ENCODE measurements at places on chromosomes 6 and 20. TPM values are rescaled to one million over a fixed set of nuclear protein-coding genes. Genes with fewer than 3 reads are reported as not detected.

DNA sequence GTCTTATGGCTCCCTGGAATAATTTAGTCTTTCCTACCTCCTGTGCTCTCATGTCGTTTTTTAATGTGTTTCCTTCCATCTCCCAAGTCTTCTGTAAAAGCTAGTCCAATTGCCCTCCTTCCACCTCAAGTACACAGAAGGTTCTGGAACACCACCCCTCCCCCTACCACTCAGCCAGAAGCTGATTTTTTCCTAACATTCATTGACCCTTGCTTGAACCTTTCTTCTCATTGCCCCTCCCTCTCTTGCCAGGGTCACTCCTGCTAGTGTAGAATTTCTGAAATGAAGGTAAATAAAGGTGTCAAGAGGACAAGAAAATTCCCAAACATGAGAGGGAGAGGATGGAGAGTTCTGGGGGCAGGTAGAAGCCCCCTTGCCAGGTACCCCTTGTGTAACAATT is 38.6 kb downstream of the PLEKHG1 start:
- DNase-seq = no peak
- no peaks in the 10 kb centered on the region for H3K27me3 ChIP-seq
- H3K4me1 ChIP-seq = peaks cover 70% of the 10 kb centered on the region
- peak overlapping the region; percentile 0 for H3K27ac ChIP-seq
- no peak overlapping the region for H3K4me3 ChIP-seq
- H3K36me3 ChIP-seq = peaks cover 1% of the 10 kb centered on the region

- H3K27ac ChIP-seq = no peak overlapping the region
- DNase-seq = no peak
- H3K4me3 ChIP-seq = no peak overlapping the region
- H3K27me3 ChIP-seq = no peaks in the 10 kb centered on the region
- peaks cover 4% of the 10 kb centered on the region for H3K36me3 ChIP-seq
- H3K4me1 ChIP-seq = no peaks in the 10 kb centered on the region
These were observed 16.8 kb upstream of the NAA20 start for GRCh38 chr20:20000211-20000968.

BTNL2 gene
- total RNA-seq = not detected

- H3K4me1 ChIP-seq = no peaks in the 10 kb centered on the region
- H3K27me3 ChIP-seq = no peaks in the 10 kb centered on the region
- no peak overlapping the region for H3K27ac ChIP-seq
- no peak overlapping the region for H3K4me3 ChIP-seq
- no peak for DNase-seq
These were observed 6.2 kb upstream of the ZNF334 start for GRCh38 chr20:46519471-46520068.

DNA sequence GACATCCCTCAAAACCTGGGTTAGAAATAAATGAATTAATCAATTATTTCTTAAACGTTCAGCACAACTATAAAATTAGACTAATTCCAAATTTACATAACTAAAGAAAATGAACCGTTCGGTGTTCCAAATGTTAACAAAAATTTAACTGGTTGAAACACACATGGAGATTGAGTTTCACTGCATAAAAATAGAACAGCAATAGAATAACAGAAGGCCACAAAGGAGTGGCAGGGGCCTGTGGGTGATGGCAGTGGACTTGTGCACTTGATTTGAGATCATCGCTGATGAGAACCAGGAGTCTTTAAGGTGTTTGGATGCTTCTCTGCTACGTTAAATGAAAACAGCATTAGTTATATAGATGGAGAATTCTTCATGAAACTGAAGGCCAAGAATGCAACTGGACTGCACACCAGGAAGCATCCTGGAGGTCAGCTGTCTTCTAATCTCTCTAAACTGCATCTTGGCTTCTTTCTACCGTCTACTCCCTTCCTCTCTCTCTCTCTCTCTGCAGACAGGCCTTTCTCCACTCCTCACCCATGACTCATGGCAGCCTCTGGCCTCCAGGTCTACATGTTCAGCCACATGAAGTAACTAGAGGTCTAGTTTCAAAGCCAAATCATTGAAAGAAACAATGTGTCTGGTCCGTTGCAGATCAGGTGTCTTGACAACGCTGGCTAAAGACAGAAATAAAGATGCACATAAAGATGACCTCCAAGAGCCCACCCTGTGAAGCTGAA is 111.3 kb downstream of the SIM1 start:
- H3K4me3 ChIP-seq = no peak overlapping the region
- H3K36me3 ChIP-seq = no peaks in the 10 kb centered on the region
- no peaks in the 10 kb centered on the region for H3K4me1 ChIP-seq
- H3K27me3 ChIP-seq = no peaks in the 10 kb centered on the region
- DNase-seq = no peak
- H3K27ac ChIP-seq = no peak overlapping the region

SLC22A7 gene
- not detected for total RNA-seq

DNA sequence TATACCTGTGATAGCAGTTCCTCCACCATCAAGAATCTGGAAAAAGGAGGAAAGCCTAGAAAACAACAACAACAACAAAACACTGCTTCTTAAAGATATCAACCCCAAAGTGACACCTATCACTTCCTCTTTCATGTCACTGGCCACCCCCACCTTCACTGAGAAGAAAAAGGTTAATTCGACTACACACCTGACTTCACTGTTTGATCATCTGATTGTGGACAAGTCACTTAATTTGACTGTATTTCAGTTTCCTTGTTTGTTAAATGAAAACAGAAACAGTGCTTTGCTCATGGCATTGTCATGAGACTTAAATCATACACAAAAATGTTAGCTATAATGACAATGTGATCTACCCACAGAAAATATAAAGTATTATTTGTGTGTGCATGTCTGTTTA is 280.6 kb upstream of the SULF2 start:
- H3K4me1 ChIP-seq = no peaks in the 10 kb centered on the region
- no peaks in the 10 kb centered on the region for H3K36me3 ChIP-seq
- no peak overlapping the region for H3K4me3 ChIP-seq
- no peaks in the 10 kb centered on the region for H3K27me3 ChIP-seq

SEMG1 gene
- not detected for total RNA-seq

GRIK2 gene
- total RNA-seq = 0.29 TPM

DNA sequence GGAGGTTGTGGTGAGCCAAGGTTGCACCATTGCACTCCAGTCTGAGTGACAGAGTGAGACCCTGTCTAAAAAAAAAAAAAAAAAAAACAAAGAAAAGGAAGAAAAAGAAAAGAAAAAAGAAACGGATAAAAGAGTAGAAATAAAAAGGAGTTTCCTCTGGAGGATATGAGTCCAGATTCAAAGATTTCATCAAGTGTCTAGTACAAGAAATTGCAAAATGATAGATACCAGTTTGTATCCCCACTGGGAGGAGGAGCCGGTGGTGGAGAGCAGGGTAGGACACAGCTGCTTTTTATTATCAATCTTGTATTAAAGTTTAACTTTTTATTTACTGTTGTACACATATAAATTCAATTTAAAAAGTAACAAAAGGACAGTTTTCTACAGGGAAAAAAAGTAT is 113.9 kb downstream of the BMP7 start:
- H3K4me1 ChIP-seq = no peaks in the 10 kb centered on the region
- no peaks in the 10 kb centered on the region for H3K27me3 ChIP-seq
- H3K36me3 ChIP-seq = no peaks in the 10 kb centered on the region
- no peak overlapping the region for H3K27ac ChIP-seq
- H3K4me3 ChIP-seq = no peak overlapping the region

COL11A2 gene
- total RNA-seq = 1.3 TPM

ADGB gene
- not detected for total RNA-seq

DNA sequence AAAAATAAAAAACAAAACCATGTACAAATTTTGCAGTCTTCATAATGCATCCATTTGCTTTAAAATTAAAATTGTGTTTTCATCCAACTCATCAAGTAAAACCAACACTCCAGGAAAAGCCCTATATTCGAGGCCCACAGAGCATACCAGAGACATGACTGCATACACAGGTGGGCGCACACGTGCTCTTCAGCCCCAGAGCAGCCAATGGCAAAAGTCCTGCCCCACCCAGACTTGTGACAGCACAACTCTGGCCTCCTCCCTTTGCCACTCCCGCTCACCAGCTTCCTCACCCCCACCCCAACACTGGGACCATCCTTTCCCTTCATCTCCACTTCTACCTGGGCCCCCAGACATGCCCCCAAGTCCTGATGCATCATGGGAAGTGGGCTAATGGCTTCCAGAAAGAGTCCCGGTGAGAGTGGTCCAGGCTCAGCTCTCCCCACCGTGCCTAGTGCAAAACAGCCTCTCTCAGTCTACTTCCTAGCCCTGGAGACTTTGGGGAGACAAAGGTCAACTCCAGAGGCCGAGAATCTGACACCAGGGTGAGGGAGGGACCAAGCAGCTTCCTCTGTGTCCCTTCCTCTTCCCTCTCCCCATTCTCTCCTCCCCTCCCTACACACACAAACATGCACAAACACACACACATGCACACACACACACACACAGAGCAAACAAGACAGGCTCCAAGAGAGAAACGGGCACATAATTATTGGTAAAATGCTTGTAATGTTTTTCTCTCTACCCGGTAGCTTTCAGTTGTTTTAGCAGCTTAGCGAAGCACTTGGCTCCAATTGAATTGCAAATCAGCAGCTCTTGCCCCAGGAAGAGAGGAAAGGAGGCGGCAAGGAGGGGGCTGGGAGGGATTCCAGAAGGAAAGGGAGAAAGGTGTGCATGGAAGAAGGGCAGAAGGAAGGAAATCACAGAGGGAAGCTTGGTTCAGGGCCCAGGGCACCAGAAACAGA is 14.3 kb downstream of the GRM4 start:
- H3K27ac ChIP-seq = no peak overlapping the region
- DNase-seq = no peak
- H3K4me3 ChIP-seq = no peak overlapping the region
- no peaks in the 10 kb centered on the region for H3K36me3 ChIP-seq

GRCh38 chr6:12383448-12383847 is 93.3 kb downstream of the EDN1 start:
- no peak for DNase-seq
- H3K4me3 ChIP-seq = no peak overlapping the region
- H3K27ac ChIP-seq = no peak overlapping the region
- H3K27me3 ChIP-seq = no peaks in the 10 kb centered on the region
- H3K36me3 ChIP-seq = no peaks in the 10 kb centered on the region
- no peaks in the 10 kb centered on the region for H3K4me1 ChIP-seq

CCN6 gene
- total RNA-seq = not detected

GRCh38 chr6:144401736-144402733 is 116.9 kb downstream of the UTRN start:
- no peaks in the 10 kb centered on the region for H3K27me3 ChIP-seq
- no peak for DNase-seq
- H3K4me1 ChIP-seq = peaks cover 5% of the 10 kb centered on the region
- no peaks in the 10 kb centered on the region for H3K36me3 ChIP-seq
- H3K4me3 ChIP-seq = no peak overlapping the region
- no peak overlapping the region for H3K27ac ChIP-seq

DNA sequence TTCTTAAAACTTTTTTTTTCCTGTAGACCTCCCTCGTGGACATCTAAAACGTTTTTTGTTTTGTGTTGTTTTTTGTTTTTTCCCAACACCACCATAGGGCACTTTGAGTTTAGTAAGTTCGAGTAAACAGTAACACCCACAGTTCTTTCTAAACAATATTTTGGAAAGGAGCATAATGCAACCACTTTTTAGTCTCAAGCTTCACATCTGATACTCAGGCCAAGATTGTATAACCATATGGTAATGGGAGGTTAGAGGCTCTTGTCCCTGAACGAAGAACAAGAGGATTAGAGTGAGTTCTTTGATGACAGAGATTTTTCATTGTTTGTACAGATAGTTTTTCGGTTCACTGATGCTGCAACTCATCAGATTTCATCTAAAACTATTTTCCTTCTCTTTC is 144.6 kb downstream of the MTHFD1L start:
- no peak overlapping the region for H3K4me3 ChIP-seq
- no peak for DNase-seq
- no peaks in the 10 kb centered on the region for H3K27me3 ChIP-seq
- no peaks in the 10 kb centered on the region for H3K4me1 ChIP-seq
- no peak overlapping the region for H3K27ac ChIP-seq

TMX4 gene
- 13.6 TPM for total RNA-seq

DNA sequence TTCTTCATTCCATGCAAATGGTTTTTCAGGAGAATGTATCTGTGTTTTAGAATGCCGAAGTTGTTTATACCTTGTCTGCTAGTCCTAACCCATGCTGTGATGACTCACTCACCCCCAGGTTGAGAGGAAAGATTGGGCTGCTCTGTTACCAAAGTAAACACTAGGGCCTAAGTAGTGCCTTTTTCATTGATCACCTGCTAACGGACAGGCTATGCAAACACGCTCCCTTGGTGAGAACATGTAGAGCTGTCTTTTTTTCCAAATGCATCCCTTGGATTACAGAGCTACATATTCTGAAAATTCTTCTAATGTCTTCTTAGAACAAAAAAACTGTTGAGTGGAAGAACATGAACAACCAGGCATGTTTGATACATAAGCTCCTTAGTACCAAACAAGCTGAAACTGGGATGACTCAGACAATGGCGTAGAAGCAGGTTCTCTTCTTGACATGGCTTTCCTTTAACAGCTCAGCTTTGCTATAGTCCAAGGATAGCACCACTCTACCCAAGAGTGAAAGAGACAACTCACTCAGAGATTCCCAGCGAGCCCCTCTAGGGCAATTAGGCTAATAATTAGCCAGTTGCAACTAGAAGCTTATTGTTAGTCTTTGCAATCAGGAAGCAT is 20.5 kb downstream of the PERP start:
- H3K4me3 ChIP-seq = no peak overlapping the region
- H3K36me3 ChIP-seq = no peaks in the 10 kb centered on the region
- H3K27ac ChIP-seq = no peak overlapping the region
- H3K4me1 ChIP-seq = peaks cover 28% of the 10 kb centered on the region
- no peaks in the 10 kb centered on the region for H3K27me3 ChIP-seq

DNA sequence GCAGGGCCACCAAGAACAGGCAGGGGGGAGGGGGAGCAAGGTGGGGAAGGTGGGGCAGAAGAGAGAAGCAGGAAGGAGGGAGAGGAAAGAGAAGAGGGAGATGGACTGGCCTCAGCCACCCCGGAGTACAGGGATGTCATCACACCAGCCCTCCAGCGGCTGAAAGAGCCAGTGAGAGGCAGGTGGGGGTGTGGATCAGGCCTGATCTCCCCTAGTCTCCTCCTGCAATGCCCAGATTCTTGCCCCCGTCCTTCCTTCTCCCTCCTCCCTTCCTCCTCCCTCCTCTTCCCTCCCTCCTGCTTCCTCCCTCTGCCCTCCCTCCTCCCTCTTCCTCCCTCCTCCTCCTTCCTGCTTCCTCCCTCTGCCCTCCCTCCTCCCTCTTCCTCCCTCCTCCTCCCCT is 61.5 kb downstream of the YTHDF1 start:
- no peak overlapping the region for H3K4me3 ChIP-seq
- no peaks in the 10 kb centered on the region for H3K36me3 ChIP-seq
- no peak overlapping the region for H3K27ac ChIP-seq
- peaks cover 8% of the 10 kb centered on the region for H3K27me3 ChIP-seq

- no peaks in the 10 kb centered on the region for H3K27me3 ChIP-seq
- no peaks in the 10 kb centered on the region for H3K4me1 ChIP-seq
- no peaks in the 10 kb centered on the region for H3K36me3 ChIP-seq
These were observed 298.9 kb downstream of the TFAP2C start for GRCh38 chr20:56928007-56928406.

DNA sequence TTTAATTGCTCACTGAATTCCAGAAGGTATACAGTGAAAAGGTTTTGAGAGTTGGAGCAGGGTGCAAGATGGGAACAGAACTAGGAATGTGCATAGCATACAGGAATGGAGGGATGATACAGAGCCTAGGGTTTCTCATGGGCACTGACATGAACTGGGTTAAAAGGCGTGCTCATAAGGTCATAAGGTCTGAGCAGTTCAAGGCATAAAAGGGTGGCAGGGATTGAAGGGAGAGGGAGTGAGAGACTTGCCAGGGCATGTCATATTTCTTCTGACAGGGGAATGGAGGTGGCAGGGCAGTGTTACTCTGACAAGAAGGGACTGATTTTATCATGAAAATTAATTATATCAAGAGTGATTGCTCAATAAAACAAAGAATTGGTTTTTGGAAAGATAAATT is 4.7 kb downstream of the MLIP start:
- no peaks in the 10 kb centered on the region for H3K4me1 ChIP-seq
- DNase-seq = no peak
- no peak overlapping the region for H3K4me3 ChIP-seq
- H3K36me3 ChIP-seq = no peaks in the 10 kb centered on the region

Data from Caco-2 (cell line).